ENCODE measurements at places on chromosomes 7 and 10.

GRCh38 chr10:129901389-129902006 lies 62.6 kb downstream of the EBF3 start:
- no peak for DNase-seq

GRCh38 chr7:16295558-16295957 lies 125.8 kb downstream of the CRPPA start:
- DNase-seq = no peak

DNA sequence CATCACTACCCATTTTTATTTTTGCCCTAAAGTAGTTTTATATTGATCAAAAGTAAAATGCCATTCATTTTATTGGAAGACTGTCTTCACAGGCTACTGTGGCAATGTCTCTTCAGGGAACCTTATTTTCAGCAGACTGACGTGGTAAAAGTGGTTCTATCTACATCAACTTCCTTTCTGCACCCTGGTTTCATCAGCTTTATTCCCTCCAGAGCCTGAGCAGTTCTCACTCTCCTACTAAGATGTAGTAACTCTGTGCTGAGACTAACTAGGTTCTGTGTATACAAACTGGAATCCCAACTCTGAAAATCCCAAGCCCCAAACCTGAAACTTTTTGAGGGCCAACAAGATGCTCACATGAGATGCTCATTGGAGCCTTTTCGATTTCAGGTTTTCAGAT lies 155.3 kb downstream of the SFMBT2 start:
- DNase-seq = no peak

DNA sequence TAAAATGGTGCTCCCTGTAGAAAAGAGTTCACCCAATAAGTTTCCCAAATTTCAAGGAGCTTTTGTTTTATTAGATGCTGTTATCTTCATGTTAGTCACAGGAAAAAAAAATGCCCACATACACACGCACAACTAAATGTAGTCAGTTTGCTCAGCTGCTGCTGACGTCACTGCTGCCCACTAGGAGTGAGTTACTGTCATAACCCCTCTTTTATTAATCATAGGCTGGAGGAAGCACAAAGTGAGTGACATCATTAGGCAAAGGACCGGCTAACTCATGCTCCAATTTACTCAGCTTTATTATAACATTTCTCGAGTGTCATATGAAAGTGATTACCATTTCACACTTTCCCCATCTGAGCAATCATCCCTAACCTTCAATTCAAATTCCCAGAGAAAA lies 6.7 kb upstream of the INHBA start:
- DNase-seq = no peak

- no peak for DNase-seq
Observed at GRCh38 chr10:88702848-88703597, 3.0 kb upstream of the LIPK start.

- no peak for DNase-seq
Observed at GRCh38 chr10:32461203-32461602, 15.3 kb downstream of the CCDC7 start.
